Natural killer cell treated with Interleukin-12 subunit alpha and Interleukin-12 subunit beta and Interleukin-15 and Interleukin-18, amount 100 ng/mL, for 72 hours (primary cell): ENCODE measurements at places on chromosomes 1 and 21. TPM values are rescaled to one million over a fixed set of nuclear protein-coding genes. Genes with fewer than 3 reads are reported as not detected.

- peaks cover 19% of the 10 kb centered on the region for H3K4me1 ChIP-seq
These were observed 23.0 kb downstream of the DPH5 start for GRCh38 chr1:101002551-101002950.

SNRPE gene
- 125 TPM for total RNA-seq

GRCh38 chr1:234520908-234521817 lies 42.2 kb upstream of the TARBP1 start:
- H3K36me3 ChIP-seq, result no peaks in the 10 kb centered on the region
- peaks cover 18% of the 10 kb centered on the region for H3K27me3 ChIP-seq
- no peak overlapping the region for H3K4me3 ChIP-seq
- peaks cover 6% of the 10 kb centered on the region for H3K4me1 ChIP-seq
- peak; percentile 16 for DNase-seq
- H3K27ac ChIP-seq, result no peak overlapping the region

DNA sequence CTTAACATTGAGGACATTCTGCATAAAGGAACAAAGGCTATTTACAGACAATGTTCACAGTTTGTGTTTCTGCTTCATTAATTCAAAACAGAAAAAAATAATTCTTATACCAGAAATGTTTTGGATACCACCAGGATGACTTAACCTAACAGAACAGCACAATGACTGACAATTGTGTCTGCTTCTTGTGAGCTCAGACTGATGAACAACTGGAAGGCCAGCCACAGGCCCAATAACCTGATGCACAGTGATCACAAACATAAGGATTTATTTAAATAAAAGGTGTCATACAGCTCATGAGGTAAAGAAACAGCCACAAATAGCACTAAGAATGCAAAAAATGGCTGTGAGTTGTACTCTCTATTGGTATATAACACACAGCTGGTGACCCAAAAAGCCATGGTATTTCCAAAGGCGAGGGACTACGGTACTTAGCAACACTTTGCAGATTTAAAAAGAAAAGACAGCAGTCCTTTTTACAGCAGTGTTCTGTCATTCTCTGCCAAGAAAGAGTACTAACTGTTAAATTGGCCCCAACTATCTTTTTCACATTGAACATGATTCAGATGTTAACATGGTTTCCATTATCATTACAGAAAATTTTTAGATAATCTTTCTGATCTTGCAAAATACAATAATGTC lies 32.1 kb upstream of the DDAH1 start:
- no peak overlapping the region for H3K27ac ChIP-seq
- DNase-seq, result no peak
- H3K4me1 ChIP-seq, result no peaks in the 10 kb centered on the region
- H3K27me3 ChIP-seq, result peaks cover 16% of the 10 kb centered on the region
- no peaks in the 10 kb centered on the region for H3K36me3 ChIP-seq

GRCh38 chr1:74468982-74469603 lies 43.3 kb downstream of the LRRC53 start:
- no peaks in the 10 kb centered on the region for H3K4me1 ChIP-seq
- H3K27ac ChIP-seq, result no peak overlapping the region
- no peak for DNase-seq
- H3K4me3 ChIP-seq, result no peak overlapping the region
- H3K36me3 ChIP-seq, result no peaks in the 10 kb centered on the region

PRAMEF33 gene
- not detected for total RNA-seq

DNA sequence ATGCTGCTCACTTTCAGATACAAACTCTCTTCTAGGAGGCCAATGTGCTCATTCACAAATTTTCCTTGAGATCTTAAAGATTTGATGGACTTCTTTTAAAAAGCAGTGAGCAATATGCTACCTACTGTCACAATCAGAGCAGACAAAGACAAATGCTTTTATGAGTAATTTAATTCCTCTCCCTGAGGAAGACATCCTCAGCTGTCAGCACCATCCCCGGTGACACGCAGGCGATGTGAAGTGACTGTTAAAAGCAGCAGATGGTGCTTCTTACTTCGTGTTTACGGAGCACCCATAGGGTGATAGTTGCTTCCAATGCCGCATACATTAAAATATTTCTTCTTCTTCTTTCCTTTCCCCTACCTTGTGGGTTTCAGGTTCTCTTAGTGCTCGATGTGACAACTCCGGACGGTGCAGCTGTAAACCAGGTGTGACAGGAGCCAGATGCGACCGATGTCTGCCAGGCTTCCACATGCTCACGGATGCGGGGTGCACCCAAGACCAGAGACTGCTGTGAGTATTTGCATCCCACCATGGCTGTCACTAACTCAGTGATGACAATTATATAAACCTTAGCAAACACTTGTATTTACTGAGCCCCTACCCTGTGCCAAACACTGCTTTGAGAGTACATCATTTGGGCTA lies 29.1 kb downstream of the LAMC2 start:
- H3K27me3 ChIP-seq, result peaks cover 27% of the 10 kb centered on the region
- DNase-seq, result no peak
- no peak overlapping the region for H3K27ac ChIP-seq
- no peaks in the 10 kb centered on the region for H3K4me1 ChIP-seq
- H3K36me3 ChIP-seq, result no peaks in the 10 kb centered on the region

GRCh38 chr1:189597083-189597482 lies 880.6 kb downstream of the BRINP3 start:
- no peaks in the 10 kb centered on the region for H3K4me1 ChIP-seq
- H3K4me3 ChIP-seq, result no peak overlapping the region
- no peak for DNase-seq
- no peak overlapping the region for H3K27ac ChIP-seq
- peaks cover 5% of the 10 kb centered on the region for H3K36me3 ChIP-seq
- H3K27me3 ChIP-seq, result no peaks in the 10 kb centered on the region

DNA sequence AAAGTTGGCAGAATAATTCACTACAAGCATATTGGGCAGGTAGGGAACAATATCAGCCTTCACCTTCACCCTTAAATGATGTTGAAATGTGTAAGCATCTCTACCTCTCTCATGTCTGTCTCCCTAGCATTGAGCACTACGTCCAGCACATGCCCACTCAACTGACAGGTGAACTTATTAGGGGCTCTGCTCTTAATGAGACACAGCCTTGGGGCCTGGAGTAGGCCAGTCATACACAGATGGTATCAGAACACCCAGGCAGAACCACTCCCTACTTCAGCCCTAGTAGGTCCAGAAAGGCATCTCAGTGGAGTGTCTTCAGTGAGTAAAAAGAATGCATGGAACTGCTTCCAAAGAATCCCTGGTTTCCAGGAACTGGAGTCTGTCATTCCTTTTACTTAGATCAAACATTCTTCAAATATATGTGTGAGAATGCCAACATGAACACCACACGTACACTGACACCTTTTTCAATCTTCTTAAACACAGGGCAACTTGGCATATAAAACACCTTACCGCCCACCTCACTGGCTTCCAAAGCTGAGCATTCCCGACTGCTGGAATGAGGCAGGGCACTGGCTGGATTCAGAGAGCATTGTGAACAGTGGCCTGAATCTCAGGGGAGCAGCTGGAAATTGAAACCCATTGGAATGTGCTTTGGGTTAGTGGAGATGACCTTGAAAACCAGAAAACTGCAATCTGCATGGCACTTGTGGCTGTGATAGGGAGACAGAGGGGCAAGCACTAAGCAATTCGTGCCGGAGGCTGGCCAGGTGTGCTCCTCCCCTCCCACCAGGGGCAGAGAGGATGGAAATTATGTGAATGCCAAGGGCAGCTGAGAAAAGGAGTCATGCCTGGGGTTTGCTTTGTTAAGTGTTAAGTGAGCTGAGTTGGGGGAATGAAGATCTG lies 24.2 kb upstream of the HSD3B1 start:
- no peak overlapping the region for H3K4me3 ChIP-seq
- no peaks in the 10 kb centered on the region for H3K36me3 ChIP-seq
- H3K27me3 ChIP-seq, result peaks cover 2% of the 10 kb centered on the region
- no peak overlapping the region for H3K27ac ChIP-seq
- H3K4me1 ChIP-seq, result no peaks in the 10 kb centered on the region

KRTAP19-1 gene
- not detected for total RNA-seq

DNA sequence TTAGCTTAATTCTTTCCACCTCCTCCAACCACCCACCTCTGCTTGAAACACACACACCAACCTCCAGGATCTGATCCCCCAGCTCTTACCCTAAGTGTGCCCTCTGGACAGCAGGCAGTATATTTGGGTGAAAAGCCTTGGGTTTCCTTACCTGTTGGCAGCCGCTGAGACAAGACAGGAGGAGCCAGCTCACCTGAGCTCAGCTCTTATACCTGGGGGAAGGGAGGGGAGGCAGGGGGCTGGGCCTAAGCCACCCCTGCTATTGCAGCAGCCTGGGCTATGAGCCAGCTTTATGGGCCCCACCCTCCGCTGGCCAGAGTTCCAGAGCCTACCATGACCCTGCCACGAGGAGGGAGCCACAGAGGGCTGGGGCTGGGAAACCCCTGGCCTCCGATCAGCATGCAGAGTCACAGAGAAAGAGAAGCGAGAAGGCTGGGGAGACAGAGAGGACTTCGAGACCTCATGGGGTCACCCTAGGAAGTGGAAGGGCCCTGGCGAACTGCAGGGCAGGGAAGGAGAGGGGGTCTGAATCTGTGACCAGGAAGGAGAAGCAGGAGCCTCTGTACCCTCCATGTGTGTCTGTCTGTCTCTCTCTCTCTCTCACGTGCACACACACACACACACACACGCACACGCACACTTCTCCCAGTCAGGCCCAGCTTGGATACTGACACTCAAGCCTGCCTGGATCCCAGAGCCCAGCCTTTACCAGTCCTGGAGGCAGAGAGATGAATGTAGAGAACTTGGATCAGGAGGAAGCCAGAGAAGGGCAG lies at the start of gene S100A14:
S100A14 (minus strand) TSS at position 182 of the 773 bp plus-strand sequence. CDS start 467 bp downstream, outside the sequence.
- H3K27me3 ChIP-seq, result peaks cover 2% of the 10 kb centered on the region
- H3K36me3 ChIP-seq, result no peaks in the 10 kb centered on the region
- H3K4me3 ChIP-seq, result no peak within 1 kb of the TSS
- H3K4me1 ChIP-seq, result peaks cover 5% of the 10 kb centered on the region
- no peak within 1 kb of the TSS for H3K27ac ChIP-seq
- DNase-seq, result no peak

DNA sequence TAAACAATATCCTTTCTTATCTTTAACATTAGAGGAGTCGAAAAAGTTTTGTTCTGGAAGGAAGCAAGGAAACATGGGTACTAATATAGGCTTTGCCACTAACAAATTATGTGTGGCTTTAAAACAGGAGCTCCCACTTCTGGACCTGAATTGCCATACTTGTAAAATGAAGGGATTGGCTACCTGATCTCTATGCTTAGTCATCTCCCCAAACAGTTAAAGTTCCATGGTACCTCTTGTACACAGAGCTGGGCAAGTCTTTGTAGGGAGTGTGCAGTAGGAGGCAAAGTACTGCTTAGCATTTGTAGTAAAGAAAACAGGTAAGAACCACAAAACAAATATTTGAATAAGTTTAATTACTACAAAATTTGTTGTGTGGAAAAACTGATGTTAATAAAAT lies 81.3 kb downstream of the MAST2 start:
- no peak overlapping the region for H3K4me3 ChIP-seq
- H3K36me3 ChIP-seq, result no peaks in the 10 kb centered on the region
- H3K4me1 ChIP-seq, result peaks cover 7% of the 10 kb centered on the region
- no peak overlapping the region for H3K27ac ChIP-seq

NLRP3 gene
- total RNA-seq, result 2.3 TPM

OR2T35 gene
- not detected for total RNA-seq

- H3K27ac ChIP-seq, result peak overlapping the region; percentile 95
- no peaks in the 10 kb centered on the region for H3K36me3 ChIP-seq
- H3K27me3 ChIP-seq, result peaks cover 1% of the 10 kb centered on the region
- peaks cover 37% of the 10 kb centered on the region for H3K4me1 ChIP-seq
These were observed 848 bp upstream of the APOBEC4 start for GRCh38 chr1:183653876-183654451.

DNA sequence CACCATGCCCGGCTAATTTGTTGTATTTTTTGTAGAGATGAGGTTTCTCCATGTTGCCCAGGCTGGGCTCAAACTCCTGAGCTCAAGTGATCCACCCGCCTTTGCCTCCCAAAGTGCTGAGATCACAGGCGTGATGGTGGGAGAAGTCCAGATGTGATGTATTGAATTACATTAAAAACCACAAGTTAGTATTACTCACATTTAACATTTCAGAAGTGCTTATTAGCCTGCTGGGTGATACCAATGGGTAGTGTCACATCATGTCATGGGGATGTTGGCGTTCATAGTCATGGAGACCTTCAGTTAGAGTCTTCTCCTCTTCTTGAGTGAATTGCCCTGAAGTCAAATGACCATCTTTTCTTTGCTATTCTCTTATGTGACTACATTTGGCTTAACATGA lies 63.6 kb upstream of the VAMP3 start:
- no peak overlapping the region for H3K4me3 ChIP-seq
- no peak for DNase-seq
- no peaks in the 10 kb centered on the region for H3K36me3 ChIP-seq
- H3K4me1 ChIP-seq, result no peaks in the 10 kb centered on the region

GRCh38 chr1:32928715-32929114 lies 27.5 kb upstream of the TMEM54 start:
- H3K27ac ChIP-seq, result no peak overlapping the region
- peaks cover 11% of the 10 kb centered on the region for H3K27me3 ChIP-seq
- H3K4me3 ChIP-seq, result no peak overlapping the region
- DNase-seq, result no peak

HSD3B1 gene
- not detected for total RNA-seq

BATF3 gene
- 137 TPM for total RNA-seq

GLMN gene
- total RNA-seq, result 17.9 TPM

PCAT6 gene
- total RNA-seq, result 1.4 TPM

ZSWIM5 gene
- 1.0 TPM for total RNA-seq

- H3K36me3 ChIP-seq, result no peaks in the 10 kb centered on the region
- H3K27ac ChIP-seq, result peak overlapping the region; percentile 88
- H3K27me3 ChIP-seq, result no peaks in the 10 kb centered on the region
These were observed 1.2 kb downstream of the ABCB10 start for GRCh38 chr1:229557200-229557850.

DNA sequence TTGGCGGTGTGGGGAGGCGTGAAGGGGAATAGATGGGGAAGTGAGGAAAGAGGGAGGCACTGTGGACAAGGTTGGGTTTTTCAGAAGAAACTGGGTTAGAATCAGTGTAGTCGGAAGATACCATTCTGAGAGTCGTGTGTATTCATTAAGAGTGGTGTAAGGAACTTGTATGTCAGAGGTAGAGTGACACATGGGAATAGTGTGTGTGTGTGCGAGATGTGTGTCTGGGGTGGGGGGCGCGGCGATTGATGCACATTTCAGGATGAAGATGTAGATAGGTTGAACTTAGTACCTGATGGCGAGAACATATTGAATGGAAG lies 878 bp downstream of the SMG7 start:
- DNase-seq, result no peak
- no peaks in the 10 kb centered on the region for H3K27me3 ChIP-seq
- H3K4me3 ChIP-seq, result peak overlapping the region; percentile 95
- peak overlapping the region; percentile 99 for H3K27ac ChIP-seq
- peaks cover 37% of the 10 kb centered on the region for H3K4me1 ChIP-seq
- H3K36me3 ChIP-seq, result peaks cover 9% of the 10 kb centered on the region
